ENCODE measurements at places on chromosomes 11 and 22. TPM values are rescaled to one million over a fixed set of nuclear protein-coding genes. Genes with fewer than 3 reads are reported as not detected.

DNA sequence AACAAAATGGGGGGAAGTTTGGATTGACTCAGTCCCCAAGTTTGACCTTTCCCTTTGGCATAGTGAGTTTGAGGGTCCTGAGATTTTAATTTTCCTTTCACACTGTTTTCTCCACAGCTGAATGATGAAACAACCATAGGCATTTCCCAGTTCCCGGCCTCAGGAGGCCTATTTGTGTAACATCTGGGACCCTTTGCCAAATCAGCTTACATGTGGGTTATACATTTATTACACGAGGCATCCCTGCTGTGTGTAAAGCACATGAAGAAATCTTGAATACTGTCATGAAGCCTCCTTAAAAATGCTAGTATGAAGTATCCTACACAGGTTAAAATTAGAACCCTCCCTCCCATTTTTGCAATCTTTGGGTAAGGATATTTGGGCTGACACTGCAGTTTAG is 44.6 kb upstream of the SPON1 start:
- no peak overlapping the region for H3K27ac ChIP-seq
- peaks cover 22% of the 10 kb centered on the region for H3K4me1 ChIP-seq
- no peak overlapping the region for H3K4me3 ChIP-seq
- H3K27me3 ChIP-seq, result peaks cover 12% of the 10 kb centered on the region
- no peak for DNase-seq

DNA sequence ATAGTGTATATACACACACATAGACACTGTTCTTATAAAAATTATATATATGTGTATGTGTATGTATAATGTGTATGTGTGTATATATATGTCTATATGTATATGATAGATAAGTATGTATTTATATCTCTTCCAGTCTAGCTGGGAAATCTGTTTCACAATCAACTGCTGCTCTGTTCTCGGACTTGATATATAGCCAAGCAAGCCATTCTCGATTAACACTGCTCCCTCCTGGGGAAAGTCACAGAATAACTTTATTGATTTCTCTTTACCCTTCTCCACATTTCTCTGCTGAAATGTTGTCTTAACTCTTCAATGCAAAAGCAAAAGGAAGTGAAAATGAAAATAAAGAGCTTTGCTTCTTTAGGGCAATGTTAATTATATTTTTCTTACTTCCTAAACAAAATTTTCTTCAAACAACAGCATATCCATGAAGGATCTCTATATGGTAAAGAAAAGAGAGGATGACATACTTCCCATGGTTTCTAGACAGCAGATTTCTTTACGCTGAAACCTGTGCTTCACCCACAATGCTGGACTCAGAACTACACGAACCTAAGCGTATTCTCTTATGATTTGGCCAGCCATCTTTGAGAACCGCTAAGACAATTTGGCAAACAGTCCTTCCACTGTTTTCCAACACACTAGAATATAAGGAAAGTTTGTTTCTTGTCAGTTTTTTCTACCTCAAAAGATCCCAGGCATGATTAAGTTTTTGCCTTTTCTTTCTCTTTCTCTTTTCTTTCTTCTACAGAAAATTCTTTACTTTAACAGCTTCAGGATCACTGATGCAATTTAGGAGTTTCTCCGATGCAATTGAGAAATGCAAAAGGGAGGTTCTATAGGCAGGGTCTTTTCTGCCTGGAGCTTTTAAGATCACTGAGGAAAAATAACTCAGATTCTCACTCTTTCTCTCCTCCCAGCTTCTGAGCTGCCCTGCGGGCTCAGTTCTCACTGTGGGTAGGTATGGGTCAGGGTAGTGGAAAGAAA is 1.9 kb downstream of the BLID start:
- no peak for DNase-seq
- H3K27ac ChIP-seq, result no peak overlapping the region
- no peaks in the 10 kb centered on the region for H3K4me1 ChIP-seq

The C11orf91 gene
- not detected for polyA plus RNA-seq

The OSBPL5 gene
- polyA plus RNA-seq, result 98.9 TPM

DNA sequence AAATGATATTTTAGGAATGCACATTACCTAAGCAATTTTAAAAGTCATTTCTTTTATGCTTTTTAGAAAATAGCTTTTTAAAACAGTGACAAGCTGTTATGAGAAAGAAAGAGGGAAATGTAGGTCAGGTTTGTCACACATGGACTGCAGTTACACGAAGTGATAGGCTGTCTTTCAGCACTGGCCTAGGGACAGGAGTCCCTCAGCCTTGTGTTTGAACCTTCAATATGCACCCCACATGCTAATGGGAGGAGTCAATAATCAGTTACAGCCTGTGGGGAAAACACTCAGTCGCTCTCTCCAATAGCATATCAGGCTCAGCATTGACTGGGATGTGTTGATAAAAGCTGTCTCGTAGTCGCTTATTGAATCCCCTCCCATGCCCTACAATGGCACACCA is 45.8 kb downstream of the DNAJC24 start:
- H3K36me3 ChIP-seq, result peaks cover 20% of the 10 kb centered on the region
- DNase-seq, result no peak
- no peak overlapping the region for H3K27ac ChIP-seq

All from immature natural killer cell (primary cell).